Left ventricle myocardium superior (tissue), 1 donor: ENCODE measurements at places on chromosomes 6 and 20. TPM values are rescaled to one million over a fixed set of nuclear protein-coding genes. Genes with fewer than 3 reads are reported as not detected.

DNA sequence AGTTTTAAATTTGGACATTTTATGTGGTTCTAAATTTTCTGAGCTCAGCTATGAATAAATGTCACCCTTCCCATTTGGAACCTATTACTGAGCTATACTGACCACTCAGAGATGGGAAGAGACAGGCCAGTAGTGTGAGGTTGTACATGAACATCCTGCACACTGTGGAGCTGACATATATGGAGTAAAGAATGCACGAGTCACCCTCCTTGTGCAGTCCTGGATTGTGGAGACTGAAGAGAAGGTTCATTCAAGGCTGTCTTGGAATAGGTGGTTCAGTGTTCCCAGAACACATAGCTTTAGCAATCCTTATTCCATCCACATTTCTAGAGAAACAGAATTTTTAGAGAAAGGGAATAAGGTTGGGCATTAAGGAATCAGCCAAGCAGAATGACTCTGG, 50.3 kb upstream of the OGFRL1 start:
- no peak for DNase-seq

DNA sequence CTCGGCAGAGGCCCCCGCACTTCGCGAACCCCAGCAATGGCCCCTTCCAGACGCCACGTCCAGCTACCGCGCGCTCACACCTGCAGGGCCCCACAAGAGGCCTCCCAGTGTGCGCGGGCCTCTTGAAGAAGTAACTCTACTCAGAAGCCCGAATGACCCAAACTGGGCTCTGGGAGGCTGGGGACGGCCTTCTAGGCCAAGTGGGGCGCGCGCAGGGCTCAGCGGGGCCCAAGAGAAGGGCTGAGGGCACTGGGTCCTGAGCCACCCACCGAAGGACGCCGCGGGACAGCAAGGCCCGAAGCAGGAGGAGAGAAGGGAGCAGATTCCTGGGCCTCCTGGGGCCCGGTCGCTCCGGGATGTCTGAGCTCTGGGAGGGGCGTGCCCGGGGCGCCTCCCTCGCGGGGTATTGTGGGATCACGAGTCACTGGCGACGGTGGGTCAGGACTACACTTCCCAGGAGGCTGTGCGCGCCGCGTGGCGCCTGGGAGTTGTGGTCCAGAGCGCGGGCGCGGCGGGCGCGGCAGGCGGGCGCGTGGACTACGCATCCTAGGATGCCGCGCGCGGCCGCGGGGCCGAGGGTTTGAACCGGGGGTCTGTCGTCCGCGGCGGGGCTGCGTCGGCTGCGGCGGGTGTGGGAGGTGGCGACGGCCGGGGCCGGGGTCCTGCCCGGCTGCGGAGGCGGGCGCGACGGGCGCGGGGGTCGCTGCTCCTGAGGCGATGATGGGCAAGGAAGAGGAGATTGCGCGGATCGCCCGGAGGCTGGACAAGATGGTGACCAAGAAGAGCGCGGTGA, at the start of gene TCEA2:
Gene TCEA2 (plus strand): TSS at position 603 of the 793 bp plus-strand sequence. CDS start 115 bp downstream, at position 718.
- DNase-seq: peak; percentile 99

ZSCAN31 gene
- 8.6 TPM for total RNA-seq

- no peak for DNase-seq
These were observed 38.5 kb downstream of the KCNQ2 start for GRCh38 chr20:63433756-63434531.

DNA sequence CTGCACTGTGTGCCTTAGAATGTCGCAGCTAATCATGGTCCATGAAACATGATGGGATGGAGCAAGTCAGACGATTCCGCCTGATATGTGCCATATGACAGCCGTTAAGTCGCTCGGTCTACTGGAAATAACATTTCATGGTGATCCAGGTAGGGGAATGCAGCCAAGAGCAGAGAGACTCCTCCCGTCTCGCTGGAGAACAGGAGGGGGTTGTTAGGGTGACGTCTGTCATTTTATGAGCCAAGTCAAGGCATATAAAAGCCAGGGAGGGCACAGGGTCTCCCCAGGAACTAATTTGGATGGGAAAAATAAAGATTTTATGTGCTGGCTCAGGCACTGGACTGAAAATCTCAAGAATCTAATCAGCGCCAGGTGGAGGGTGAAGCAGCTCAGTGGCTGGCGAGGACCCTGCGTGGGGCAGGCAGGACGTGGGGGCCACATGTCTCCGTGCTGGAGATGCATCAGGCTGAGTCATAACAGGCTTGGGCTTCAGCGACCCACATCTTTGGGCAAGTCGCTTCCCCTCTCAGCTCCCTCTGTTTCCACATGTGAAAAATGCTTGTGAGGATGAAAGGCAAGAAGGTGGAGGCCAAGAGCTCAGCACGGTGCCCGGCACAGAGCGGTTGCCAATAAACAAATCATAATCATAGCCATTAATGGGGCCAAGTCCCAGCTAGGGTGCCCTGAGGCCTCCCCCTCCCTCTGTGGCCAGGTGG, 234.6 kb downstream of the ANKRD60 start:
- DNase-seq: no peak

GRCh38 chr6:25851961-25852360, 20.1 kb upstream of the SLC17A1 start:
- DNase-seq: no peak

GRCh38 chr6:131950767-131951575, at the start of gene CCN2:
Gene CCN2, minus strand, starts transcription at chr6:131951372. Its CDS starts 200 bp downstream, at chr6:131951172.
- peak; percentile 85 for DNase-seq

LINC00237 gene
- total RNA-seq: not detected

LAMA4 gene
- total RNA-seq: 50.6 TPM

OR2H2 gene
- total RNA-seq: not detected

- no peak for DNase-seq
These were observed 60.6 kb downstream of the ADNP start for GRCh38 chr20:50870561-50871161.

- DNase-seq: peak; percentile 79
These were observed at the start of gene DDX43 for GRCh38 chr6:73394577-73395354. Gene DDX43, plus strand, starts transcription at chr6:73394828. Its CDS starts 78 bp downstream, at chr6:73394906.

LY6G6F gene
- total RNA-seq: not detected

DNA sequence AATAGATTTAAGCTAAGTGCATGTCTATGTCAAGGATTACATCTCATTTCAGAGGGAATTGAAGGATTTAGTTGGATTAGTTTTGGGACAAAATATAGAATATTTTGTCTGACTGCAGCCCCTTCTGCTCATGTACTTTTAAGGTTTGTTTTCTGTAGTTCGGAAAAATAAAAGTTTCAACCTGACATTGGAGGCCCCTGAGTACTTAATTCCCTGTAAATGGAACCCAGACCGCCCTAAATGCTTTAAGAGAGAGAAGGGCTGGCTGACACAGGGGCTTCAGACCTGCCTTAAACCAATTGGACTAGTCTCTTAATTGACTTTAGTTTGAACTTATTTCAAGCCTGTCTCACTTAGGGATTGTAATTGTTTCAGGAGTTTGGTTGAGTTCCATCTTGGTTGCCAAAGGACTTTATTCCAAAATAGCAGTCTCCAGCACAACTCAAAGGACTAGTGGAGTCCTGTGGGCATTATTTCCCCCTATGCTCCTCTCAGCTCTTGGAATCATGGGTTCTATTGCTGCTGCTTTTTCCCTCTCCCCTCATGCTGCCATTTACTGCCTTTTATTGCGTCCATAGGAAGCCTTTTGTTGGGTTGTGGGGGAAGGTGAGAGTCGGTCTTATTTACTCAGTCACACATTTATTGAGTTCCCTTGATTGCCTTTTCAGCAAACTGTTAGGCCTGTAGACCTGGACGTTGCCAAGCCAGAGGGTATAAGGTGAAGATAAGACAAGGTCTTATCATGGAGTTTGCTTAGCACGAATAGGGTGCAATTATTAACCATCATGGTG, 14.5 kb downstream of the BRD2 start:
- no peak for DNase-seq

- DNase-seq: no peak
These were observed 256.4 kb downstream of the GMPR start for GRCh38 chr6:16494793-16495192.

FAM83B gene
- total RNA-seq: 3.3 TPM

PRND gene
- total RNA-seq: not detected

DNA sequence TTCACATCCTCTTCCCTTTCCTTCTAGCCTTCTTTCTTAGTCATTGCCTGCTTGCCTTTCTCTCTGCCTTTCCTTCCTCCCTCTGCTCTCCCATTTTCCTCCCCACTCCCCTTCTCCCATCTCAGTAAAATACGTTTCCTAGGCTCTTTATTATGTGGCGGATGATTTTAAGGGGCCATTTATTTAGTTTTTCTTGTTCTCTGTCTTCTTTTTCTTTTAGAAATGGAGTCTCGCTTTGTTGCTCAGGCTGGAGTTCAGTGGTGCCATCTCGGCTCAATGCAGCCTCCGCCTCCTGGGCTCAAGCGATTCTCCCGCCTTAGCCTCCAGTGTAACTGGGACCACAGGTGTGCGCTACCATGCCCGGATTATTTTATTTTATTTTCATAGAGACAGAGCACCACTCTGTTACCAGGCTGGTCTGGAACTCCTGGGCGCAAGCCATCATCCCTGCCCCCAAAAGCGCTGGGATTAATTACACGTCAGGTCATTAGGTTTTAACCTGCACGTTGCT, 1.5 kb downstream of the MTHFD1L start:
- no peak for DNase-seq
